H9 (cell line): ENCODE measurements at places on chromosomes 7 and 10.
A peak's percentile ranks its signal among the peaks of the same experiment; 100 is the strongest.

DNA sequence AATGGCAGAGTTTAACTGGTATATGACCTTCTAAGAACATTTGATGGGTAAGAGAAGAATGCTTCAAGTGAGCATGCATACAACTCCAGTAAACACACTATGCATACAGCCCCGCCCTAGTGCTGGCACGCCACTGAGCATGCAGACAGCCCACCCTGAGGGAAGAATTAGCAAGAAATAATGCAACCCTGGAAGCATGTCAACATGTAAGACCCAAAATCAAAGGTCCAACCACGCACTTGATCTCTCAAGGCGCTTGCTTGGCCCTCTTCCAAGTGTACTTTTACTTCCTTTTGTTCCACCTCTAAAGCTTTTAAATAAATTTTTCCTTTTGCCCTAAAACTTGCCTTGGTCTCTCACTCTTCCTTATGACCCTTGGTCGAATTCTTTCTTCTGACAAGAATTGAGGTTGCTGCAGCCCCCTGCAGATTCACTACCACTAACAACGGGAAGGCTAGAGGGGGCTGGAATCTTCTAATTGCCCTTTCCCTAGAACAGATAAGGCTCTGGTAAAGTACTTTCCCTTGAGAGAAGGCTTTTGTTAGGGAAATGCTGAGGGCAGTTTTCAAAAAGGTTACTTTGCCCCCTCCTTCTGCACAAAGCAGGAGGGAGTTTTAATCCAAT lies 3.4 kb downstream of the FAM24B start:
- DNase-seq: peak; percentile 50

- no peak for DNase-seq
Observed at GRCh38 chr10:16866541-16867275, 49.5 kb upstream of the RSU1 start.

GRCh38 chr7:106772655-106773108 lies 92.4 kb upstream of the PIK3CG start:
- no peak for DNase-seq

DNA sequence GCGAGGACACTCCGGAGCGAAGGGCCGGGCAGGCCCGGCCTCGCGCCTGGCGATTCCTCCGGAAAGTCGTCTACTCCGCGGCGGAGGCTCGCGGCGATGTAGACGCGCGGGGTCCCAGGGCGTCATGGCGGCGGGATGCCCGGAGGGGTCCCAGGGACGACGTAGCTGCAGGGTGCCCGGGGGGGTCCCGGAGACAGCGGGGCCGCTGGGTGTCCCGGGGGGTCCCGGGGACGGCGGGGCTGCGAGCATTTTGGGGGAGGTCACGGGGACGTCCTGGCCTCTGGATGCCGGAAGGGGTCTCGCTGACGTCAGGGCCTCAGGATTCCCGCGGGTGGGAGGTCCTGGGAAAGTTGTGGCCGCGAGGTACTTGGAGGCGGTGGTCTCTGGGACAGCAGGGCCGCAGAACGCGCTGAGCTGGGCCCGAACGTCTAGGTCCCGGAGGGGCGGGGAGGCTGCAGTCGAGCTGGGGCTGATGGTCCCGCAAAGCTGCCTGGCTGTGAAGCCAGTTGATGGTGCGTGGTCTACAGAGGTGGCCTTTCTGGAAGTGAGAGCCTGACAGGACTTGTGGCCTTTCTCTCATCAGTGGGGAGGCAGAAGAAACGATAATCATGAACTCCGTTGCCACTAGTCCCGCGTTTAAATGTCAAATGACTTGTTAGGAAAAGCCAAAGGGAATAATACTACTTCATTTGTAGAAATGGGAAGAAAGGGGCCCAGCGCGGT lies 637 bp downstream of the HSPA14 start:
- peak; percentile 66 for DNase-seq

- no peak for DNase-seq
Observed at GRCh38 chr10:86654411-86655172, at the start of gene OPN4. OPN4 (plus strand) TSS chr10:86654547; CDS start chr10:86654784, 237 bp downstream.

DNA sequence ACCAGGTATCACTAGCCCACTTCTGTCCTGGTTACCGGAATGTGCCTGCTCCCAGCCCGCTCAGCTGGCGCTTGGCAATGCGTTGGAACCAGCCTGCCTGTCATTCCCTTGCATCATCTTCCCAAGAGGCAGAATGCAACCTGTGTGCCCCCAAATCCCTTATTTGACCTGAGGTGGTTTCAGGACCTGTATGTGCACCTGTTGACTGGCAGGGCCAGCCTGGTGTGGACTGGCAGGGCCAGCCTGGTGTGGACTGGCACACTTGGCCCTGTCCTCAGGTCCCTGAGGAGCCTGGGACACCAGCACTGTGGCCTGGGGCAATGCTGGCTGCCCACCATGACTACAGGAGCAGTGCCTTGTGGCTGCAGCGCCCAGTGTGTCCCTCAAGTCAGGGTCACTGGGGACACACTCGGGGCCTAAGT lies 38.2 kb downstream of the ZNF467 start:
- no peak for DNase-seq

- DNase-seq: no peak
Observed at GRCh38 chr7:151146761-151147160, 20.7 kb downstream of the GBX1 start.

DNA sequence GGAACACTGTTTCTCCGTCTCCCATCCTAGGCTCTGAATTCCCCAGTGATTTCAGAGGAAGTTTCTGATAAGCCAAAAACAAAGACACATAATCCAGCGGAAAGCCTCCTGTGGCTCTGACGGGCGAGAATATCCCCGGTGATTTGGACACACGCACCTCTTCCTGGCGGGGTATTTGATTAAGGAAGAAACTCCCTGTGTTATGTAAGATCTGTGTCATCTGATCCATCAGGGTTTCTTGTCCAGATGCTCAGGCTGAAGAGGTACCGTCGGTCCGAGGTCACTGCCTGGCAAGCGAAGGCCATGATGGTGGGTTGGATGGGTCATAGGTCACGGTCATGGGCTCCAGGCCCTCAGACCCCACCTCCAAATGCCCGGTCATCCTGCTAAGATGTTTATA lies 39.6 kb upstream of the DNAJB6 start:
- no peak for DNase-seq

DNA sequence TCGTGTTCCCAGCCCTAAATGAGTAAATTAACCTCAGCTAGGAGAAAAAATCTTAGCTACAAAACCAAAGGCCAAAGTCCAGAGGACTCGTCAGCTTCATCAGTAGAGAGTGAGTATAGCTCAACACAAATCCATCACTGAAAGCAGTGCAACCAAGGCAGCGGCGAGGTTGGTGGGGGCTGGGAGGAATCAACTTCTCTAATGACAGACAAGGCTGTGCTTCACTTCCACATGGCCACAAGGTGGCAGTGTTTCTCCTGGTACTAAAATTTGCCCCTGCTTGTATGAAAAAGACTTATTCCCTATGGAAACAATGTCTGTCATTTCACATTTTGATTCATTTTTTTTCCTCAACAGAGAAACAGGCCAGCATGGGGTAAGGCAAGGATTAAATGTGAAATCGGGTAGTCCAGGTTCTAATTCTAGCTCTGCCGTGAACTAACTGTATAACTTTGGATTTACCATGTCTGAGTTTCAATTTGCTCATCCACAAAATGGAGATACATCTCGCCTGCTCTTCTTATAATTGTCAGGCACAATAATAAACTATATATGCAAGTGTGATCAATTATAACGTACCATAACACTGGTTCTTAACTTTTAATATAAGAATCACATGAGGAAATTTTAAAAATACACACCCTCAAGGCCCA lies 39.3 kb downstream of the FAS start:
- DNase-seq: peak; percentile 67

DNA sequence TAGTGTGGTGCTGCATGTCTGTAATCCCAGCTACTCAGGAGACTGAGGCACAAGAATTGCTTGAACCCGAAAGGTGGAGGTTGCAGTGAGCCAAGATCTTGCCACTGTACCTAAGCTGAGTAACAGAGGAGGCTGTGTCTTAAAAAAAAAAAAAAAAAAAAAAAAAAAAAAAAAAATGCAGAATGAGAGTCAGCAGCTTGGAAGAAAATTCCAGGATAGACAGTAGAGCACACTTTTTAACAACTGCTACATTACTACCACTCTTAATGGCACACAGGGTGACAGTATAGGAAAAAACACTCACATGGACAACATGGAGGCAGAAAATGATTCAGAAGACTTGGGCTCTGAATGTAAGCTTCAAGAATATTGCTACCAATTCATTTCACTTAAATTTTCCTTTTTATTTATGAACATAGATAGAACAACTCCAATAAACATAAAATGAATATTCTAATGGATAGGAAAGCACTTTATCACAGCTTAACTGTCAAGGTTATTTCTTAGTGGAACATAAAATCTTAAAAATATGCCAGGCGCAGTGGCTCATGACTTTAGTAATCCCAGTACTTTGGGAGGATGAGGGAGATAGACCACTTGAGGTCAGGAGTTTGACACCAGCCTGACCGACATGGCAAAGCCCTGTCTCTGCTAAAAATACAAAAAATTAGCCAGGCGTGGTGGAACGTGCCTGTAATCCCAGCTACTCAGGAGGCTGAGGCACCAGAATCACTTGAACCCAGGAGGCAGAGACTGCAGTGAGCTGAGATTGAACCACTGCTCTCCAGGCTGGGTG lies 31.5 kb downstream of the CHCHD3 start:
- no peak for DNase-seq

DNA sequence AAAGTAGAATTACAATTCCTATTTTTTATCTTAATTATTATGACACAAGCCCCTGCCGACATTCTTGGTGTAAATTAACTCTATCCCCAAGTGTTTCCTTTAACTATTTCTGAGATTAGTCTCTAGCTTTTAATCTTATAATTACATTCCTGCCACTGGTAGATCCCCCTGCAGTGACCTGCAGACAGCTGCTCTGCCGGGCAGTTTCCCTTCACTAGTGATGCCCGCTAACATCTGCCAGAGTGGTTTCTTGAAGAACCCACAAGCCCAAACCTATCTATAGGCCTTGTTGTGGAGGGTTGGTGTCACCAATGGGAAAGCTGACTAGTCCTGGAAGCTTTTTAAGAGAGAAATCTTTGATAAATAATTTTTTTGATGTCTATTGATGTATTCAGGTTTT lies 50.0 kb downstream of the ADAM22 start:
- DNase-seq: no peak

DNA sequence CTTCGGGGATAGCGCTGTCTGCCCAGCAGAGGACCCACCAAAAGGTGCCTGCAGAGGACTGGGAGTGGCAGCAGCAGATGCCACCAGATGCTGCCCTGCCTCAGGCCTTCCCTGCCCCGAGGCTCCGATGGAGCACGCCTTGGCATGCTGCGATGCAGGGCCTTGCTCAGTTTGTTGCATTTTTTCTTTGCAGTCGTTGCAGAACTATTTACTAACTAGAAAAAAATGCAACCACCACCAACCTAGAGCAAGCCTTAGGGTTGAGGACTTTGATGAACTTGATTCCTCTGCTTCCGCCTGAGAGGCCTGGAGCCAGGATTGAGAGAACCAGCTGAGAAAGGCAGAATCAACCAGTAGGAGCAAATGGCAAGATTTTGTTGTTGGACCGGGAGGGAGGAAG lies 585.6 kb upstream of the MKI67 start:
- peak; percentile 4 for DNase-seq

DNA sequence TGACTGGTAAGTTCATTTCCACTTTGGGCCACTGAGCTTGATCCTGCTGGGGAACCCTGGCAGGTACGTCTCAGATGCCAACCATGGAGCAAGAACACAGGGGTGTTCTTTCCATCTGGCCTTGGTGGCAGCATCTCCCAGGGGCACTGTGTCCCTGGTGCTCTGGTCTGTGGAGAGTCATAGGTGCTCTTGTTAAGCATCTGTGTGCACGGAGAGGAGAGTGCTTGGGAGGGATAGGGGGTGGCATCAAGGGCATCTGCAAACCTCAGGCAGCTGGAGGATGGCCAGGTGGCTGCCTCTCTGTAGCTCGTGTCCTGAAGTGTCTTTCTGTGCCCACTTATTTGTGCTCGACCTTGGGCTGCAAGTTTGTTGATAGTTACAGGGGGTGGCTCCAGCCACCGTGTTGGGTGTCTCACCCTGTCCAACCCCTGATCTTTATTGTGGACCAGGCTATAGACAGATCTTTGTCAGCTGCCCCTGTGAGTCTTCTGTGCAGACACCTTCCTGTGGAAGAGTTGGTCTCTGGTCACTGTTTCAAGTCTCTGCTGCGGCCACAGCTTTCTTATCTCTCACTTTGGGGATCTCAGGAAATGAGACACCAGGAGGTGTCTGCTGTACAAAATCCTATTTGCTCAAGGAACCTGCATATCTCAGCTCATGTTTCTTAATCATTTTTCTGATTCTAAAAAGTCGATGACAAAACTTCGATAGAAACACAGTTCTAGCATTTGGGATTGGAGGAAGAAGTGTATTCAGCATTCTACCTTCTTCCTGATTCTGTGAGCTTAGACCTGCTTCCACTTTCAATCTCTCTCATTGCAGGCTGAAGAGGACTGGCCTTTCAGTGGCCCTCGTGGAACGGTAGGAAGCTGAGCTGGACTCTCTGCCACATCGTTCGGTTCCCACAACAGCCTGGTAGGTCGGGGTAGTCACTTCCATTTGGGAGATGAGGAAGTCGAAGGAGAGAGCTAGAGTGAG lies 17.2 kb upstream of the GIMAP8 start:
- DNase-seq: no peak

DNA sequence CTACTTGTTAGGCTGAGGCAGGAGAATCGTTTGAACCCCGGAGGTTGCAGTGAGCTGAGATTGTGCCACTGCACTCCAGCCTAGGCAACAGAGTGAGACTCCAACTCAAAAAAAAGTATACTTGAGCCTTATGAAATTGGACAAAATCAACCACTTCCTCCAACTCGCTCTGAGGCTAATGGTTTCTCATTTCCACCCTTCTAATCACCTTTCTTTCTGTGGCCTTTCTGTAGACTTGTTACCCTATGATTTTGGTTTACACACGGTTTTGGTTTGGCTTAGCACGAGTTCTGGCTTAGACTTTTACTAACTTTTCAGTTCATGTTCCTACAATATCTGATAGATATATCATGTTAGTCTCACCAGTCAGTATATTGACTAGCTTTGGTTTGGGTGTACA lies 152.0 kb downstream of the PHTF2 start:
- no peak for DNase-seq

- DNase-seq: peak; percentile 17
Observed at GRCh38 chr10:132706701-132707100, 79.2 kb downstream of the NKX6-2 start.
